Midbrain (tissue), 1 donor: ENCODE measurements at places on chromosomes 16 and 17.

DNA sequence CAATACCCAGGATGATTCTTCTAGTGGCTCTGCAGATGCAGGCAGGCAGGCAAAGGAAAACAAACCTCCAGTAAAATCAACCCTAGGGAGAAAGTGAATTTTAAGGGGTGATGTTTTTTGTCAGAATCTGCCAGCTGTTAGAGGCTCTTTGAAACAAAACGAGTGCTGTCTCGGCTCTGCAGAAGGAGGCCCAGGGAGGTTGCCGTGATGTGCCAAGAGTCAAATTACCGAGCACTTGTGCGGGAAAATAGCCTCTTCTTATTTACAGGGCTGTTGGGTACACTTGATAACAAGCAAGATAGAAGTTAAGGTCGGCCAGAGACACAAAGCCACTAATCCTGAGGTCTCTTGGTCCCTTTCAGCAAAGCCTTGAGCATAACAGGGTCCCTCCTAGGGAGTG, 68.9 kb upstream of the EEF2KMT start:
- DNase-seq: no peak

- DNase-seq: no peak
Measured at GRCh38 chr16:47886631-47887415, 269.0 kb downstream of the ABCC12 start.

DNA sequence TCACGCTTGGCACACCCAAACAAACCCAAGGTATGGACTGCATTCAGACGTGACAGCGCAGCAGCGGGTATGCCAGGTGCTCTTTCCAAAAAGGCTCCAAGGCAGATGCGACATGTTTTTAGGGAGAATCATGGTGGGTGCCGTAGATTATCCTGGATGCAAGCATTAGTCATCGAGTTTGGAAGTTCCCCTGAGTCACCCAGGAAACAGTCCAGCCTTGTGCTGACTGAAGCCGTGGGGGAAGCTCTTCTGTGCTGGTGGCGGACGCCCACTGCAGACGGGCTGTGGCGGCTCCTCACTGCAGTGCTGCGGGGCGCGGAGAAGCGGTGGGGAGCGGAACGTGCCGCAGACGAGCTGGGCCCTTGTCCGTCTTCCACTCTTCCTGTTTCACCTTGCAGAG, 13.9 kb downstream of the JPT2 start:
- no peak for DNase-seq

DNA sequence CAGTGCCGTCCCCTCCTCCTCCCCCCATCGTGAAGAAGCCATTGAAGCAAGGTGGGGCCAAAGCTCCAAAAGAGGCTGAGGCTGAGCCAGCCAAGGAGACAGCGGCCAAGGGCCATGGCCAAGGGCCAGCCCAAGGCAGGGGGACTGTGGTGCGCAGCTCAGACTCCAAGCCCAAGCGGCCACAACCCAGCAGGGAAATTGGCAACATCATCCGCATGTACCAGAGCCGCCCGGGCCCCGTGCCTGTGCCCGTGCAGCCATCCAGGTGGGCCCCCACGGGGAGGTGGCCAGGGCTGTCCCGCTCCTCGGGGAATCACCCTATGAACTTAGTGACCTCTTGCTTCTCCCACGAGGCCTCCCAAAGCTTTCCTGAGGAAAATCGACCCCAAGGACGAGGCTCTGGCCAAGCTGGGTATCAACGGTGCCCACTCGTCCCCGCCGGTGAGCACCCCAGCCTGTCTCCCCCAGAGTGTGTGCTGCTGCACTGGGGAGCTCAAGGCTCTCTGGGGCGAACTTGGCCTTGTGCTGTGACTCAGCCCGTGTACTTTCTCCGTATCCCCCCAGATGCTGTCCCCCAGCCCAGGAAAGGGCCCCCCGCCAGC, 16.6 kb upstream of the SMIM5 start:
- DNase-seq: no peak

GRCh38 chr17:299546-299945, 53.1 kb downstream of the RPH3AL start:
- no peak for DNase-seq

- no peak for DNase-seq
Measured at GRCh38 chr16:84547546-84548061, 43.1 kb upstream of the MEAK7 start.

DNA sequence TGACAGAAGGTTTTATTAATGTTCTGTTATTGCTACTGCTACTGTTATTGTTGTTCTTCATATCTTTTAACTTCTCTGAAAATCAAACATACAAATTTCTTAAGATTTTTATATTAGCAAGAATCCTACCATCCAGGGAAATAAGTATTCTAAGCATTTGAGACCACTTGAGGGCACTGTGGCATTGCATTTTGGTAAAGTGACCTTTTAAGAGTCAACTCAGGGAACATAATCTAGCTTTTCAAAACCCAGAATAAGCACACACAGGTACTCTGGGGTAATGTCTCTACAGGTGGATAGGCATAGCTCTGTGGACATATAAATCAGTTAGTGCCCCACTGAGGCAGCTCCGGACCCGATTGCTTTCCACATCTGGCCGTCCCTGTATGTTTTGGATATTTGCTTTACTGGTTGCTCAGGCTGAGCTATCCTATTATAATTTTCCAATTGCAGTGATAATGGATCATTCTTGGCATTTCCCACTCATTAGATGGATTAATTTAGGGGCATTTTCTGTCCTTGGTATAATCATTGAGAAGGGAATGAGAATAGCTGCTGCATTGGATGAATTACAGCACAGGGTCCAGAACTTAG, 1425.1 kb upstream of the CDH8 start:
- DNase-seq: peak; percentile 66

DNA sequence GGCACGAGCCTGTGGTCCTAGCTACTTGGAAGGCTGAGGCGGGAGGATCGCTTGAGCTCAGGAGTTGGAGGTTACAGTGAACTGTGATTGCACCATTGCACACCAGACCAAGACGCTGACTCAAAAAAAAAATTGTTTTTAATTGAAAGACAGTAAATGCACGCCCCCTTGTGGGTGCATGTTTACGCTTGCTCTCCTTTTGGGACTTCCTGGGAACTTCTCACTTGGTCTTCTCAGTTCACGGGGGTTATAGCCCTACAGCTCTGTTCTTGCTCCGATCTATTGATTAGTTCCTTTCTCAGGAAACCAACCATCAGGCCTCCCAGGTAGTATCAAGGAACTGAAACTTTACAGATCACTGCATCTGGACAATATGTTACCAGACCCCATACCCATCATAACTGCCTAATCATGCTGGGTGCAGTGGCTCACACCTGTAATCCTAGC, 14.2 kb upstream of the RIPOR1 start:
- DNase-seq: peak; percentile 49

- no peak for DNase-seq
Measured at GRCh38 chr16:65576631-65577030, 454.8 kb upstream of the CDH11 start.

GRCh38 chr16:54431997-54432896, 145.7 kb upstream of the IRX3 start:
- DNase-seq: peak; percentile 23

DNA sequence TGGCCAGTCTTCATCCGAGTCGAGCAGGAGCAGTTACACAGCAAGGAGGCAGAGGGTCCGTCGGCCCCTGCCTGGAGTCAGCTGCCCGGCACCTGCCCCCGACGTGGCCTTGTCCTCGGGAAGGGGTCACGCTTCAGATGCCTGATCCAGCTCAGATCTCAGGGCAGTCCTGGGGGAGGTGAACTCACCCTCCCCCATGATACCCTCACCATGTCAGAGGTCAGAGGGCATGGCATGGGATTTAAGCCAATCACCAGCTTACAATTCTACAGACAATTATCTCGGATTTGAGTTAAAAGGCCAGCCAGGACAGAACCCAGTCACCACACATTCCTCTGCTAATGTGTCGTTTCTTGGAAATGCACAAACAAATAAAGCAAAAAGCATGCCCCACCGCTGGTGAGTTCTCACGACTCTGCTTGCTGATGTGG, 211.3 kb downstream of the FOXL1 start:
- no peak for DNase-seq

DNA sequence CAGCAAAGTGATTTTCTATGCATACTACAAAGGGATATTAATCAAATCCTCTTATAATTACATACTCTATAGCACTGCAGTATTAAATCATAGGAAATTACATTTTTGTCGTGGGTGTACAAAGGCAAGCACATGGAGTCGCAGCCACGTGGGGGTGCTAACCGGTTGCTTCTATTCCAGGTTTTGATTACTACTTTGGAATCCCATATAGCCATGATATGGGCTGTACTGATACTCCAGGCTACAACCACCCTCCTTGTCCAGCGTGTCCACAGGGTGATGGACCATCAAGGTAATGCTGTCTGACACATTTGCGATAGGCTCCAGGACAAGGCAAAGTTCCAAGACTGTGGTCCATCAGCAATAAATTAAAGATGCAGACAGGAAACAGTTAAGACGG, 60.1 kb downstream of the ARSG start:
- DNase-seq: no peak

GRCh38 chr16:84461413-84462295, 42.8 kb downstream of the MEAK7 start:
- no peak for DNase-seq

- DNase-seq: no peak
Measured at GRCh38 chr16:25693631-25694030, 1.9 kb downstream of the HS3ST4 start.

GRCh38 chr17:18261146-18261515, 669 bp downstream of the MIEF2 start:
- no peak for DNase-seq

GRCh38 chr16:11843861-11844260, 7.5 kb downstream of the RSL1D1 start:
- no peak for DNase-seq

DNA sequence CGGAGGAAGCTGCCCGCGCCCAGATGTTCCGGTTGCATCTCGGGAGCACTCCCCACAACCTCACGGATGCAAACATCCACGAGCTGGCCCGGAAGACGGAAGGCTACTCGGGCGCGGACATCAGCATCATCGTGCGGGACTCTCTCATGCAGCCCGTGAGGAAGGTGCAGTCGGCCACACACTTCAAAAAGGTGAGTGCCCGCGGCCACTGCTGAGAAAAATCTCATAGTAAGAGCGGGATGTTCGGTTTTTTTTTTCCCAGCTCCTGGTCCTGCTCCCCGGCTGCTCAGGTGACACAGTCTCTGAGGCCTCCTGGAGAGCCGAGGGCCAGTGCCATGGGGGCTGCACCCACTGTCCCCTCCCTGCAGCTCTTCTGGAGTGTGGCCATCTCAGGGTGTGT, 9.3 kb downstream of the PDF start:
- DNase-seq: no peak

DNA sequence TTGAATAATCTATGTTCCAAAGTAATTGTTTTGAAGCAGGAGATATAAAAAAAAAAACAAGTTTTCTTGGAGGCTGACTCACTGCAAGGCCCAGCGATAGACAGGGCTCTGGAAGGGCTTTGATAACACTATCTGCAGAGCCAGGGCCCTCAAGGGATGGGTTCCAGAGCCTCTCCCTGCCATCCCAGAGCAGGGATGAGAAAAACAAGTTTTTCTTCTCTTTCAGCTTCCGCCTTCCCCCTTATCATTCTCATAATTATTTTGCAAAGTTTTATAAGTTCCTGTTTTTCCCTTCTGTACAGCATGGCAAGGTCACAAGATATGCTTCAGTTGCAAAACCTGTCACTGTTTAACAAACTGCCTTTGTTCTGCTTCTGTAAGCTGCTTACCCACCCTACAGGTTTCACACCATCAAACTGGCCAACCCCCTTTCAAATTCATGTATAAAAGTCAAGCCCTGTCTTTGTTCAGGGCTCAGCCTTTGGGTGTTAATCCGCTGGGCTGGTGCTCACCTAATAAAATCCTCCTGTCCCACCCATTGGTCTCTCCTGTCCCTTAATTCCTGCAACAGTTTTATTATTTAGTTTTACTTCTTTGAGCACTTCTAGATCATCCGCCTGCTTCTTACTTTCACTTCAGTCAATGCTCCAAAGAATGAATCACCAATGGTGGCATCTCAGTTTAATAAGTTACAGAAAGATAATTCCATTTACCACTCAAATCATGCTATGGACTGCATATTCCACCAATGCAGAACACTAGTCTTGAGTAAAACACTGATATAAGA, 5.6 kb upstream of the THUMPD1 start:
- no peak for DNase-seq

DNA sequence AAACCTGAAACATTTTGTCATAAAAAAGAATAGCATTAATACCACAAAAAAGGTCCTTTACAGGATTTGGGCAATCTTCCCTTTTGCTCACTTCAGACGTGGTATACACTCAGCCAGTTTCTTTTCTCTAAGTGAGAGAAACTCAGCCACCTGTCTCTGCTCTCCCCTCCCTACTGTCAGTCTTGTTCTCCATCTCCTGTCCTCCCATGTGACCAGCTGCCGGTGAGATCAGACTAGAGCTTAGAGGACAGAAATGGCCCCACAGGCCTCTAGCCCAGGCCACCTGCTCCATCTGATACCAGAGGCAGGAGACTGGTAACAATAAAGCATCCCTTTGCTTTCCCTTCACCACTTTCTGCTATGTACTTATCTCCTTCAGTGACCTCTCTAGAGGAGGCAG, 34.9 kb downstream of the CMC2 start:
- DNase-seq: no peak

DNA sequence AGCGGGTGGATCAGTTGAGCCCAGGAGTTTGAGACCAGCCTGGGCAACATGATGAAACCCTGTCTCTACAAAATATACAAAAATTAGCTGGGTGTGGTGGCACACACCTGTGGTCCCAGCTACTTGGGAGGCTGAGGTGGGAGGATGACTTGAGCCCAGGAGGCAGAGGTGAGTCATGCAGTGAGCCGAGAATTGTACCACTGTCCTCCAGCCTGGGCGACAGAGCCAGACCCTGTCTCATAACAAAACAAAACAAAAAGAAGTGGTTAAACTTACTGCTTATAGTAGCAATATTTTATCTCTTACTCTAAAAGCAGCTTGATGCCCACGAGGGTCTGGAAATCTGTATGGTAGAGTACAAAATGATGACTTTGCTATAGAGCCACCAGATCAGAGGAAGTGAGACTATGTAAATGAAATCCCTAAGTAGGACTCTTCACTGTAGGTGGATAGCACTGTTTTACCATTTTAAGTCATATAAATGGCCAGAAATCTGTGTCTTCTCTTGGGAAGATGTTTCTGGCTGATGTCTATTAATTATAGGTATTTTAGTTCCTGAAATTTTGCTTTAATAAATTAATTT, 60.4 kb upstream of the MRC2 start:
- no peak for DNase-seq

DNA sequence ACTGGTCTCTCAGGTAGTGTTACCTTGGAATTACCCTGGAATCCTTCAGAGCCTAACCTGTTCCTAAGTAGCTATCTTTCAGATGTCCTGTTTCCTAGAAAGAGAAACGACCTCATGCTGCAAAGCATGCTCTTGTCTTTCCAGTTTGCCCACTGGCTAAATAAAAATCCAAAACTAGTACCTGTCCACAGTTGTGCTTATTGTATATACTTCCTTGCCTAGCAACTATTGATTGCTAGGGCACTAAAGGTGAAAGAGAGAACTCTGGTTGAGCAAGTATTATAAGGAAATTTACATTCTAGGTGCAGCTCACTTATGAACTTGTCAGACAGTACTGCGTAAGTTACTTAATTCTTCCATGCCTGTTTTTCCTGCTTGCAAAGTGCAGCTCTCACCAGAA, 38.5 kb downstream of the LIG3 start:
- DNase-seq: no peak

GRCh38 chr16:84562174-84562815, 55.6 kb downstream of the COTL1 start:
- DNase-seq: no peak

- no peak for DNase-seq
Measured at GRCh38 chr16:22317625-22318024, 20.4 kb downstream of the POLR3E start.
